ENCODE measurements at places on chromosomes 6 and 20.

DNA sequence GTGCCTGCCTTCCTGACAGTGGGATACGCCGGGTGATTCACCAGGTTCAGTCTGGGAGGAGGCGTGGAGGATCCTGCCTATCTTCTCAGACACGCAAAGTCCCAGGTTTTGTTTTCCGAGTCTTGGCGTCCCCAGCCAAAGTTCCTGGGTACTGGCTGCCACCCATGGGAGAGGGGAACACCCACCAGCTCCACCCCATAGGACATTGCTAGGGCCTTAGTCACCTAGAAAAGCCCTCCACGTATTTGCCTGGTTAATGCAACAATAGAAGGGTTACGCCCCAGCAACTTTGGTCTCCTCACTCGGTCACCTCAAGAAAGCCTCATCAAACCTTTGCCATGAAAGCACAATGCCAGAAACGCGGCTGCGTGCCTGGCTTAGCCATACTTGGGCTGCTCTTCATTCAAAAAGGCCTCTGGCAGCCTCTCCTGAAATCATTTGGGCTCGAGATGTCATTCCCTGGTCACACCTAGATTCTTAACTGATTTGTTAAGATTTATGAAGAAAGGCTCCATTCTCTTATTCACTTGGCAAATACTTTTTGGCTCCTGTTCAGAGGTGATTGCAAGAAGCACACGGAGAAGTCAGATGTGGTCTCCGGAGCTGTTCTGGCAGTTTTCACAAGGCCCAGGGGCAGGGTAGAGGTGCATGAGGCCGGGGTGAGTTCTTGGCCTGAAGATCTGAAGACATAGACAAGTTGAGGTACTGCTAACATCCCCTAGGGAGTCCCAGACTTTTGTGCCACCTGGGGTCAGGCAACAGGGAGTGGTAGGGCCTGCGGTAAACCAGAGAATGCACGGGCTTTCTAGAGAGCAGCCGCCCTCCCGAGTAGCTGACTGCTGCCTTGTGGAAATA is 35.5 kb upstream of the ZNF133 start:
- DNase-seq = no peak

- DNase-seq = no peak
Measured at GRCh38 chr6:122692175-122692598, 82.0 kb downstream of the PKIB start.

DNA sequence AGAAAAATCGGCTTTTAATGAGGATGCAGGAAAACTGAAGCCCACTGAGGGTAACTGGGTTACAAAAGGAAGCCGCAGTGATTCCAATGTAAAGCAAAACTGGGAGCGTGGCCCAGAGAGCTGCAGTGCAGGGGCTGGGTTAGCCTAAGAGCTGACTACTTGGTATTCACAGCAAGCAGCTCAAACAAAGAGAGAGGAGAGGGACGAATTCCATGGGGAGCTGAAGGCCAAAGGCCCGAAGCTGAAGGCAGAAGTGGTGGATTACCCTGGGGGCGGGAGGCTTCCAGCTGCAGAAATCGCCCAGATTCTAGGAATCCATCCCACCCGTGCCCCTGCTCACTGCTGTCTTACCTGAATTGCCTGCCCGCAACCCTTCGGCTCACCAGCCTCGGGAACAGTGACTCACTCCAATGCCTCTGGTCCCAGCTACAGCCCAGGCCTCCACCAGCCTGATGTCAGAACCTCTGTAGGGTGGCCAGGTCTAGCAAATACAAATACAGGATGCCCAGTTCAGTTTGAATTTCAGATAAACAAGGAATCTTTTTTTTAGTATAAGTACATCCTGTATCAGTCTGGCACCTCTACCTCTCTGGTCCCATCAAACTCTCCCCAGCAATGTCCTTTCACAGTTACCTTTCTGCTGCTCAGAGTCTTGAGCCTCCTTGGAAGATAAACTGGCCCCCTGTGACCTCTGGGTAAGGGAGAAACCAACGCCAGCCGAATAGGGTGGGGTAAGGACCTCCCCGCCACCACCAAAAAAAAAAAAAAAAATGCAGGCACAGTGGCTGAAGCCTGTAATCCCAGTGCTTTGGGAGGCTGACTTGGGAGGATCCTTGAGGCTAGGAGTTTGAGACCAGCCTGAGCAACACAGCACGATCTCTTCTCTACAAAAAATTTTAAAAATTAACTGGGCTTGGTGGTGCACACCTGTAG is 14.6 kb upstream of the ZMYND8 start:
- DNase-seq = no peak

DNA sequence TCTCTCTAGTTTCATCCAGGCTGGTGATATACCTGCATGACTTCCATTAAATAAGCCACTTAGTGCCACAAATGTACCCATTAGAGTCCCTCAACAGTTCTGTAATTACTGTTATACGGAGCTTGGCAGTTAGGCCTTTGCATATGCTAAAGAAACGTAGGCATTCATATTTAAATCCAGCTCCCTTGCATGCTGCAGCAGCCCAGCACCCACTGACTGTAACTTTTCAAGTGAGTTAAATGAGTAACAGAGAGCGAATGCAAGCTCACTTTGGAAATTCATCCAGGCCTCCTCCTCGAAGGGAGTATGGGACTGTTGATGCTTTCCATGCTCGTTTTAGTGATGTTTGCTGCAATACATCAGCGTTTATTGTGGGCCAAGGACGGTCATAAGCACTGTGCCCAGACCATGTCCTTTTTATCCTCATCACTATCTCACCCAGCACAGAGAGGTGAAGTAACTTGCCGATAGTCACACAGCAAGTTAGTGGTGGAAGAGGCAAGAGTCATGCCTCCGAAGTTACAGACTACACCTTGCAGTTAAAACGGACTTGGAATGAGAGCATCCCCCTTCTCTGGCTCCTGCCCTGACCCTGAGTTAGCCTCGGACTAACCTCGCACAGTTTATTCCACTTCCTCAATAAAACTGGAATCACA is 179.4 kb upstream of the PDE10A start:
- DNase-seq = no peak

DNA sequence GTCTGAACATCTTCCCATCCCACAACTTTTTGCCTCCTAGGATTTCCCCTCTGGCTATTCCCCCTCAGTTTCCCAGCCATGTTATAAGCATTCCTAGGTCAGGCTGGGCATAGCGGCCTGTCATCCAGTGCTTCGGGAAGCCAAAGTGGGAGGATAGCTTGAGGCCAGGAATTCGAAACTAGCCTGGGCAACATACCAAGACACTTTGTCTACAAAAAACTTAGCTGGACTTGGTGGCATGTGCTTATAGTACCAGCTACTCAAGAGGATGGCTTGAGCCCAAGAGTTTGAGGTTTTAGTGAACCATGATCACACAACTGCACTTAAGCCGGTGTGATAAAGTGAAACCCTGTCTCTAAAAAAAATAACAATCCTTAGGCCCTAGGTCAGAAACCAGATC is 447.4 kb downstream of the KIF16B start:
- no peak for DNase-seq

DNA sequence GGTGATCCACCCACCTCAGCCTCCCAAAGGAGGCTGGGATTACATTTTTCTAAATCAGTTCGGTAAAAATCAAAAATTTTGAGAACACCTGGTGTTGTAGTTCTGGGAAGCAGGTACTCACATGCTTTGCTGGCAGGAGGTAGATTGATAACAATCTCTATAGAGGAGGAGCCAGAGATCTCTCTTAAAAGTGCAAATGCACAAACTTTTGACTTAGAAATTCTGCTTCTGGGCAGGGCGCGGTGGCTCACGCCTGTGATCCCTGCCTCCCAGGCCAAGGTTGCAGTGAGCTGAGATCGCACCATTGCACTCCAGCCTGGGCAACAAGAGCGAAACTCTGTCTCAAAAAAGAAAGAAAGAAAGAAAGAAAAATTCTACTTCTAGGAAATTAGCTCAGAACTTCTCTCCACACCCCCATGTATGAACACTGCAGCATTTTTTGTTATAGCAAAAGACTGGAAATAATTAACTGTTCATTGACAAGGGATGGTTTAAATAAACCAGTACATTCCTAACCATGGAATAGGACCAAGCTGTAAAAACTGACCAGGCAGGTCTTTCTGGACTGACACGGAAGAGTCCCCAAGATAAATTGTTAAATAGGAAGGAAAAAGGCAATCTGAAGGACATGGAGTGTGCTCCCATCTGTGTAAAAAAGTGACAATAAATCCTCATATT is 14.4 kb upstream of the TRIB3 start:
- DNase-seq = no peak

- DNase-seq = no peak
Measured at GRCh38 chr6:26225848-26226578, 138.8 kb downstream of the HFE start.

- DNase-seq = no peak
Measured at GRCh38 chr6:80382811-80383210, 276.3 kb downstream of the BCKDHB start.

DNA sequence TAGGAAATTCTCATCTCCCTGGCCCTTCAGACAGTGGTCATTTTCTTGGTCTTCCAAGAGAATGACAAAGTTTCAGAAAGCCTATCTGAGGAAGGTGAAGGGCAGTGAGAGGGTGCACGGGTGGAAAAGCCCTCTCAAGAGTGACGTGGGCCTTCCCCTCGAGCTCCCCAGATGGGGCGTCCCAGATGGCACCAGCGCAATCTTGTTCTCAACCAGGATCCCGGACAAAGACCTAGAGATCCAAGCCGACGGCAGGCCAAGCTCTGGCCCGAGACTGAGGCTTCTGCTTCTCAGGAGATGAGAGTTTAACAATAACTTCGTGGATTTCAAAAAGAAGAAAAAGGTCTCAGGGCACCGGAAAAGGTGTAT is 797 bp upstream of the ZNF133 start:
- DNase-seq = no peak

- no peak for DNase-seq
Measured at GRCh38 chr20:4067600-4068261, 52.4 kb upstream of the RNF24 start.

DNA sequence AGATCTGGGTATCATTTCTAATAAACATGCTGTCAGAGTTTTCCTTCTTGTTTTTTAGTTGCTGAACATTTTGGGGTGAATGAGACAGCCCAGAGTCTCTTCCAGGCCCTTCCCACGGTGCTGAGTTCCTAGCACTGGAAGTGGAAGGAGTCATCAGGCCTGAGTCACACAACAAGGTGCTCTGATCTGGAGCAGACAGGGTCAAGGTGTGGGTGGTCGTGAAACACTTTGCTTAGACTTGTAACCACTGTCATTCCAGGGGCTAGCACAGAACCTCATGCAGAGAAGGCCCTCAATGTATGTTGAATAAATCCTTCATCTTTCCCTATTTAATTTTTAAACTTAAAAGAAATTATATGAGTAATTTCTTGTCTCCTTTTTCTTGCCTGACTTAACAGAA is 60.6 kb downstream of the TXLNB start:
- DNase-seq = no peak

DNA sequence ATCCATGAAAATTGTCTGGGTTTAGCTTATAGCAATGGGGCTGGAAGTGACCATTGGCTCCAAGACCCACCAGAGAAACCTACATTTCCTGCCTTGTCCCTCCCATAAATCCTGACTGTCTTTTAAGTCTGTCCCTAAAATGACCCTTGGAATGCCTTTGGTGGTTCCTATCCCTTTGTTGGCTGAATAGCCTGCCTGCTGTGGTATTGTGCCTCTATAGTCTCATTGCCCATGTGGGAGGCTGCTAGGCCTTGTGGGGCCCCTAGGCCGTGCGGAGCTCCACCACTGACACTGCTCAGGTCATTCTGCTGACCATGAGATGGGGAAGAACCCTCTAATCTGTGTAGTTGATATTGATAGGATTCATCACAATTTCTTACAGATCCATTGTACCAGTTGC is 43.3 kb downstream of the SCP2D1 start:
- DNase-seq = no peak

DNA sequence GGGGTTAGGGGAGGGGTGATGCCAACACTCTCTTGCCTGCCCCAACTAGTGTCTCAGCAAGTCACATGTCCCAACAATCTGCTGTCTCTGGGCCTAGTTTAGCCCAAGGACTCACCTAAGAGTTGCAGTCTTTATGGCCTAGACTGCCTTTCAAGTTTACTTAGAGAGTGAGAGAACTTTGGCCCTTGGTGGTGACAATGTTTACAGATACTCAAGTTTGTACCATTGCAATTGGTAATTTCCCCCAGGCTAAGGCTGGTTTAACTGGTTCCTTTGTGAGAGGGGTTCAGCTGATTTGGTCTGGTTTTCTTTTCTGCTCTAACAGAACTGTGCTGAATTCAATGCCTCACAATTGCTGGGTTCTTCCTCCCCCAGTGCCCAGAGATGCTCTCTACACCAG is 1279.9 kb upstream of the EYS start:
- DNase-seq = no peak

- peak; percentile 6 for DNase-seq
Measured at GRCh38 chr20:4809707-4810106, 88.0 kb downstream of the PRND start.

GRCh38 chr6:44906761-44907160 is 421.4 kb upstream of the RUNX2 start:
- DNase-seq = no peak

GRCh38 chr20:43536817-43537440 is 21.9 kb upstream of the SGK2 start:
- DNase-seq = no peak

DNA sequence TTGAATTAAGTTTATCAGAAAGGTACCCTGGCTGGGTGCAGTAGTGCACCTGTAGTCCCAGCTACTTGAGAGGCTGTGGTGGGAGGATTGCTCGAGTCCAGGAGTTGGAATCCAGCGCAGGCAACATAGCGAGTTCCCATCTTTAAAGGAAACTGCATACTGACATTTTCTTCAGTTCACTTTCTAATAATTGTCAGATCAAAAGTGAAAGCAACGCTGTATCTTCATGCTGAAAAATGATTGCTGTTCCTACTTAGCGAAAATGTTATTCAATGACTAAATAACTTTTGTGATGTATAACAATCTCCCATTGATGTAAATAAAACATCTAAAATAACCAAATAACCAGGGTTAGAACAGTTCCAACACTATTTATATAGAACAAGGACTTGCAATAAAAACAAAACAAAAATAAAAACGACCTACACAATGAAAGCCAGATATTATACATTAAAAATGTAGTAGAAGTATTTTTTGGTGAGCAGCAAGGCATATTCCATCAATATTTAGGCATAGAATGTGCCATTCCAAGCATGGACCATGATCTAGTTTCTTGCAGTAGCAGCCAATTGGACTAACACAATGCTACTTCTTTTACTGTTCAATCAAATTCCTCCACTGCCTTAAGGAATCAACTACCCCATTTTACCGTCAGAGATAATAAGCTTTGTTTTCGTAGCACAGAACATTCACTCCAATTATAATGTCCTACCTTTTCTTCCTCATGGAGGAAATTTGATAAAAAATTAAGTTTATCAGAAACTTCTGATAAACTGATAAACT is 1.5 kb downstream of the LATS1 start:
- no peak for DNase-seq

DNA sequence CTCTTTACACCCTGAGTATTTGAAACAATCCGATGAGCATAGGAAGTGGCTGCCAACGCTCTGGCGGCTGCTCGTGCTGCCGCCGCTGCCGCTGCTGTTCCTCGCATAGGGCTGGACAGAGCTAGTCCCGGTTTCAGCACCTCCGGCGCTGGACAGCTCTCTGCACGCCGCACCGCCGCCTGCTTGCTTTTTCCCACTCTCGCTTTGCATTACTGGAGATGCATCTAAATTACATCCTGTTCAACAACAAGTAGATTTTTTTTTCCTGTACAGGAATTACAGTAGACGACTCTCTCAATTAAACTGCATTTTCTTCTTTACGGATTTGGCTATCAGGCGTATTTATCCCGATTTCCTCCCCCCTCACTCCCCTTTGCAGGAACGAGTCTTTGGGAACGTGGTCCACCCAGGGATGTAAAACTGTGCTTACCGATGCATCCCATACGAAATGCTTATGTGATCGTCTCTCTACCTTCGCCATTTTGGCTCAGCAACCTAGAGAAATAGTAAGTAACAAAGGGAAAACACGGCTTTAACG is 563.8 kb downstream of the LMBRD1 start:
- DNase-seq = no peak

Data from NCI-H2107 (cell line).